Endothelial cell of umbilical vein (primary cell): ENCODE measurements at places on chromosomes 13 and 19. TPM values are rescaled to one million over a fixed set of nuclear protein-coding genes. Genes with fewer than 3 reads are reported as not detected.

PRR36 gene
- total RNA-seq = not detected in 2 replicates

FGF21 gene
- not detected in 2 replicates for total RNA-seq

ZNF766 gene
- total RNA-seq = 8.9 and 9.1 TPM in 2 replicates

IL11 gene
- not detected in 2 replicates for total RNA-seq

ZNF793 gene
- total RNA-seq = 0.78 and 3.8 TPM in 2 replicates

KLK3 gene
- total RNA-seq = not detected in 2 replicates

ZNF85 gene
- 9.2 and 9.5 TPM in 2 replicates for total RNA-seq

CCDC61 gene
- 14.8 and 20.1 TPM in 2 replicates for total RNA-seq

IFNL1 gene
- not detected in 2 replicates for total RNA-seq

CBLC gene
- not detected in 2 replicates for total RNA-seq

UGGT2 gene
- total RNA-seq = 25.1 and 25.7 TPM in 2 replicates

DLL3 gene
- 0.40 and 0.55 TPM in 2 replicates for total RNA-seq

MUC16 gene
- total RNA-seq = not detected in 2 replicates

IGFLR1 gene
- total RNA-seq = 2.6 and 3.4 TPM in 2 replicates

LILRB3 gene
- not detected in 2 replicates for total RNA-seq

NCLN gene
- total RNA-seq = 96.2 and 102 TPM in 2 replicates

CDC34 gene
- total RNA-seq = 92.9 and 93.2 TPM in 2 replicates

CBARP gene
- total RNA-seq = 9.2 and 9.6 TPM in 2 replicates

UBL5 gene
- 351 and 364 TPM in 2 replicates for total RNA-seq

LRP3 gene
- 17.8 and 19.4 TPM in 2 replicates for total RNA-seq
